Nasal cavity respiratory epithelium epithelial cell of viscerocranial mucosa (primary cell): ENCODE measurements at places on chromosomes 2 and 18. TPM values are rescaled to one million over a fixed set of nuclear protein-coding genes. Genes with fewer than 3 reads are reported as not detected.

Gene SOWAHC
- total RNA-seq: 81.3 and 97.8 TPM in 2 replicates

Gene C2orf80
- not detected in 2 replicates for total RNA-seq

Gene MFSD2B
- 0.07 TPM in 1 of 2 replicates, not detected in the other for total RNA-seq

Gene OLA1
- 125 and 144 TPM in 2 replicates for total RNA-seq

Gene SLC4A3
- 1.7 and 6.9 TPM in 2 replicates for total RNA-seq

Gene SPP2
- not detected in 2 replicates for total RNA-seq

Gene NYAP2
- total RNA-seq: under 0.01 TPM in 1 of 2 replicates, not detected in the other

Gene ABI2
- total RNA-seq: 10.9 and 17.2 TPM in 2 replicates

Gene FHOD3
- total RNA-seq: 9.2 and 48.6 TPM in 2 replicates

Gene NBAS
- 76.5 and 119 TPM in 2 replicates for total RNA-seq

Gene CYRIA
- 1.4 and 9.6 TPM in 2 replicates for total RNA-seq

Gene XDH
- total RNA-seq: 8.2 and 16.9 TPM in 2 replicates

Gene SRD5A2
- total RNA-seq: under 0.01 and 0.07 TPM in 2 replicates

Gene CNGA3
- not detected in 2 replicates for total RNA-seq

Gene CLASP1
- total RNA-seq: 62.2 and 118 TPM in 2 replicates

Gene UGT1A9
- not detected in 2 replicates for total RNA-seq

Gene RUFY4
- not detected in 2 replicates for total RNA-seq

Gene STON1
- 0.34 and 0.50 TPM in 2 replicates for total RNA-seq

Gene VSNL1
- 2.1 and 11.7 TPM in 2 replicates for total RNA-seq

Gene SIX2
- total RNA-seq: 3.4 and 11.6 TPM in 2 replicates

Gene TUBB8B
- total RNA-seq: under 0.01 and 0.43 TPM in 2 replicates

Gene TLX2
- not detected in 2 replicates for total RNA-seq

Gene CNDP1
- not detected in 2 replicates for total RNA-seq

Gene SCN7A
- total RNA-seq: under 0.01 TPM in 1 of 2 replicates, not detected in the other

Gene POTEE
- total RNA-seq: under 0.01 TPM in 1 of 2 replicates, not detected in the other

Gene ASB18
- total RNA-seq: not detected in 2 replicates

Gene CCDC141
- total RNA-seq: not detected in 2 replicates

Gene PLEKHH2
- total RNA-seq: 0.43 and 1.4 TPM in 2 replicates

Gene MGAT4A
- 4.1 and 6.8 TPM in 2 replicates for total RNA-seq

Gene SERPINB13
- total RNA-seq: 16.7 and 114 TPM in 2 replicates

Gene CPO
- 0.14 TPM in 1 of 2 replicates, not detected in the other for total RNA-seq

Gene LIMS4
- total RNA-seq: 1.1 TPM in 1 of 2 replicates, not detected in the other

Gene UGT1A4
- under 0.01 and 1.8 TPM in 2 replicates for total RNA-seq

Gene POMC
- total RNA-seq: 0.07 TPM in 1 of 2 replicates, not detected in the other

Gene GKN2
- not detected in 2 replicates for total RNA-seq

Gene LRRC30
- not detected in 2 replicates for total RNA-seq

Gene IL1F10
- total RNA-seq: 0.34 TPM in 1 of 2 replicates, not detected in the other

Gene DSG3
- 612 and 765 TPM in 2 replicates for total RNA-seq

Gene SERPINB3
- total RNA-seq: 32.5 and 258 TPM in 2 replicates

Gene UGT1A5
- 2.3 TPM in 1 of 2 replicates, not detected in the other for total RNA-seq

Gene PROKR1
- under 0.01 TPM in 1 of 2 replicates, not detected in the other for total RNA-seq

Gene CARF
- 4.1 and 6.3 TPM in 2 replicates for total RNA-seq
